ENCODE measurements at places on chromosomes 1 and 21.
A peak's percentile ranks its signal among the peaks of the same experiment; 100 is the strongest.

- H3K27ac ChIP-seq = no peak overlapping the region
- H3K4me1 ChIP-seq = no peaks in the 10 kb centered on the region
- no peaks in the 10 kb centered on the region for H3K36me3 ChIP-seq
- peaks cover 68% of the 10 kb centered on the region for H3K27me3 ChIP-seq
- DNase-seq = no peak
These were observed 48.8 kb downstream of the RNF220 start for GRCh38 chr1:44453798-44454349.

DNA sequence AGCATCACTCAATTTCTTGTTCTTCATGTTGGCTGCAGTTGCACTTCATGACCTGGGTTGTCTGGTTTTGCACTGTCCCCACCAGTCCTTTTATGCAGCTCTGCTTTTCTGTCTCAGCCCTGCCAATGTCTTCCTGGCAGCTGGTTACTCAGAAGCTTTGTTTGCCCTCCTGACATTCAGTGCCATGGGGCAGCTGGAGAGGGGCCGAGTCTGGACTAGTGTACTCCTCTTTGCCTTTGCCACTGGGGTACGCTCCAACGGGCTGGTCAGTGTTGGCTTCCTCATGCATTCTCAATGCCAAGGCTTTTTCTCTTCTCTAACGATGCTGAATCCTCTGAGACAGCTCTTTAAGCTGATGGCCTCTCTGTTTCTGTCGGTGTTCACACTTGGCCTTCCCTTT is 6.6 kb downstream of the PIGV start:
- no peaks in the 10 kb centered on the region for H3K27me3 ChIP-seq
- peaks cover 41% of the 10 kb centered on the region for H3K4me1 ChIP-seq
- H3K27ac ChIP-seq = peak overlapping the region; percentile 33
- peaks cover 33% of the 10 kb centered on the region for H3K36me3 ChIP-seq

DNA sequence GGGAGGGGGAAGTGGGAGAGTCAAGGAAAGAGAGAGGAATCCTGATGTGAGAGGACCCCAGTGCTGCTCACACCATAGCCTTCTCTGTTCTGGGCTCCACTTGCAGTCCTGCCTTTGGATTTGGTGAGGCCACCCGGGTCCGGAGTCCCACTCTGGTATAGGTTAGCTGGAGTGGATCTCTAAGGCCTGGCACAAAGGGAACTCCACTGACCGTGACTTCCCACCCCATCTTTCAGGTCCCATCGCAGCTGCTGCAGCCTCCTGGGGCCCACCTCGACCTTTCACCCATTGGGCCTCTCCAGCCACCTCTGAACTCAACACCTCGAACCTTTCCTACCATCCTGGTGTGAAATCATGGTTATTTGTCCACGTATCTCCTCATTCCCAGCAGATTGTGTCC is 324.4 kb downstream of the MATN1 start:
- no peak for DNase-seq
- peaks cover 44% of the 10 kb centered on the region for H3K27me3 ChIP-seq
- no peak overlapping the region for H3K4me3 ChIP-seq
- H3K36me3 ChIP-seq = no peaks in the 10 kb centered on the region
- no peaks in the 10 kb centered on the region for H3K4me1 ChIP-seq
- no peak overlapping the region for H3K27ac ChIP-seq

GRCh38 chr1:196734460-196734859 is 40.2 kb upstream of the CFHR3 start:
- no peaks in the 10 kb centered on the region for H3K27me3 ChIP-seq
- no peak for DNase-seq
- H3K4me3 ChIP-seq = no peak overlapping the region
- no peaks in the 10 kb centered on the region for H3K4me1 ChIP-seq
- no peak overlapping the region for H3K27ac ChIP-seq
- H3K36me3 ChIP-seq = peaks cover 5% of the 10 kb centered on the region

DNA sequence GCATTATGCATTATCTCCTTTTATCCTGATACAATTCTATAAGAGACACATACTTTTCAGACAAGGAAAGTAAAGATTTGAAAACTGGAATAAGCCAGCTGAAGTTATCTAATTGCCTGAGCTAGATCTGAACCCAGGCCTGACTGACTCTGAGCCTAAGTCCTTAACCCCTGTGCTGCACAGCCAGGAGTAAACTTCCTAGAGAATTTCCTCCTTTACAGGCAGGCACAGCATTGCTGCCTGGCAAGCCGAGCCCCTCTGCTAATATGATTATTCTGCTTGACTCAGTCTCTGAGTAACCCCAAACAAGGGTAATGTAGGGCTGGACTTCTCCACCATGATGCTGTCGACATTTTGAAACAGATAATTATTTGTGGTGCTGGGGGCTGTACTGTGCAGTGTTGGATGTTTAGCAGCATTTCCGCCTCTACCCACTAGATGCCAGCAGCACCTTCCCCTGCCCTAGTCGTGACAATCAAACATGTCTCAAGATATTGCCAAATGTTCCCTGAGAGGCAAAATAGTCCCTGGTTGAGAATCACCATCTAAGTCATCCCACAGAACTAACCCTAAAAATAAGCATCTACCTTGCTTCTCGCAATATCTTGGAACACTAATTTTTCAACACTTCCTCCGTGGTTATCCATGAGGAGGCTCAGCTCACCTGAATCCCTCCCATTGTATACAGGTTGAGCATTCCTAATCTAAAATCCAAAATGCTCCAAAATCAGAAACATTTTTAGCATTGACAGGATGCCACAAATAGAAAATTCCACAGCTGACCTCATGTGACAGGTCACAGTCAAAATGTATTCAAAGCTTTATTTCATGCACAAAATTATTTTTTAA is 18.5 kb downstream of the CAMK1G start:
- peaks cover 24% of the 10 kb centered on the region for H3K27me3 ChIP-seq
- H3K27ac ChIP-seq = no peak overlapping the region
- DNase-seq = no peak
- H3K36me3 ChIP-seq = peaks cover 3% of the 10 kb centered on the region
- no peaks in the 10 kb centered on the region for H3K4me1 ChIP-seq
